Dermis lymphatic vessel endothelial cell (primary cell): ENCODE measurements at places on chromosomes 16 and 17. TPM values are rescaled to one million over a fixed set of nuclear protein-coding genes. Genes with fewer than 3 reads are reported as not detected.

CCL14 gene
- 9.1 and 12.5 TPM in 2 replicates for total RNA-seq

C17orf50 gene
- not detected in 2 replicates for total RNA-seq

ENPP7 gene
- total RNA-seq, result not detected in 2 replicates

TOM1L2 gene
- total RNA-seq, result 13.2 and 13.3 TPM in 2 replicates

GSDMA gene
- total RNA-seq, result not detected in 2 replicates

TBC1D3 gene
- total RNA-seq, result not detected in 2 replicates

DPEP3 gene
- 0.09 and 0.11 TPM in 2 replicates for total RNA-seq

KRTAP16-1 gene
- total RNA-seq, result not detected in 2 replicates

EXOC3L1 gene
- total RNA-seq, result 47.2 and 80.1 TPM in 2 replicates

CHD9NB gene
- under 0.01 TPM in 2 replicates for total RNA-seq

SPIRE2 gene
- 1.6 and 2.1 TPM in 2 replicates for total RNA-seq

MT1A gene
- total RNA-seq, result 0.43 TPM in 1 of 2 replicates, not detected in the other

PER1 gene
- total RNA-seq, result 9.3 and 13.9 TPM in 2 replicates

PSMD12 gene
- 23.1 and 27.4 TPM in 2 replicates for total RNA-seq

ZNF598 gene
- total RNA-seq, result 8.1 and 8.8 TPM in 2 replicates

PARN gene
- 19.1 and 19.3 TPM in 2 replicates for total RNA-seq

NPIPA2 gene
- 0.11 and 0.34 TPM in 2 replicates for total RNA-seq

HSPB9 gene
- under 0.01 TPM in 1 of 2 replicates, not detected in the other for total RNA-seq

CLEC18C gene
- under 0.01 TPM in 1 of 2 replicates, not detected in the other for total RNA-seq

NLE1 gene
- 8.2 and 15.6 TPM in 2 replicates for total RNA-seq

RNF43 gene
- total RNA-seq, result under 0.01 and 0.11 TPM in 2 replicates

ABI3 gene
- total RNA-seq, result 9.1 and 14.4 TPM in 2 replicates

SOX8 gene
- 0.33 and 0.34 TPM in 2 replicates for total RNA-seq

TBC1D16 gene
- total RNA-seq, result 35.8 and 51.5 TPM in 2 replicates

KRT39 gene
- total RNA-seq, result not detected in 2 replicates

SLC46A1 gene
- total RNA-seq, result 0.33 and 0.60 TPM in 2 replicates

MYH2 gene
- total RNA-seq, result not detected in 2 replicates

CSH1 gene
- not detected in 2 replicates for total RNA-seq

PIEZO1 gene
- total RNA-seq, result 309 and 321 TPM in 2 replicates
